RPMI8226 (cell line): ENCODE measurements at places on chromosomes 2 and 18.

DNA sequence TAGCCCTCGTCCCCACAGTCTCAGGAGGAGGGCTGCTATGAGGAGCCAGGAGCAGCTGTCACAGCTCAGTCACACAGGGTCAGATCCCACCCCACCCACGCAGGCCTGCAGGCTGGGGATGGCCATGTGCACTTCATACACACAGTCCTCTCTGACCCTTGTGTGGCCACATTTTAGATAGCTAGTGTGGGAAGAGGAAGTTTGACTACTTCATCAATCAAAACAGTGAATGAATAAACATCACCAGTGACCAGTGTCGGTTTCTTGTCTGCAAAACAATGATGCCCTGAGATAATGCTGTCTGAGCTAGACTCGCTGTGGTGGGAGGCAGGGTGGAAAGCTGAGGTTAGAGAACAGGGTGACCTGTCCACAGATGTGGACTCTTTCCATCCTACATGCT lies 107.1 kb downstream of the PIEZO2 start:
- DNase-seq: no peak

GRCh38 chr2:238285653-238286082 lies 2.7 kb downstream of the PER2 start:
- DNase-seq: no peak

DNA sequence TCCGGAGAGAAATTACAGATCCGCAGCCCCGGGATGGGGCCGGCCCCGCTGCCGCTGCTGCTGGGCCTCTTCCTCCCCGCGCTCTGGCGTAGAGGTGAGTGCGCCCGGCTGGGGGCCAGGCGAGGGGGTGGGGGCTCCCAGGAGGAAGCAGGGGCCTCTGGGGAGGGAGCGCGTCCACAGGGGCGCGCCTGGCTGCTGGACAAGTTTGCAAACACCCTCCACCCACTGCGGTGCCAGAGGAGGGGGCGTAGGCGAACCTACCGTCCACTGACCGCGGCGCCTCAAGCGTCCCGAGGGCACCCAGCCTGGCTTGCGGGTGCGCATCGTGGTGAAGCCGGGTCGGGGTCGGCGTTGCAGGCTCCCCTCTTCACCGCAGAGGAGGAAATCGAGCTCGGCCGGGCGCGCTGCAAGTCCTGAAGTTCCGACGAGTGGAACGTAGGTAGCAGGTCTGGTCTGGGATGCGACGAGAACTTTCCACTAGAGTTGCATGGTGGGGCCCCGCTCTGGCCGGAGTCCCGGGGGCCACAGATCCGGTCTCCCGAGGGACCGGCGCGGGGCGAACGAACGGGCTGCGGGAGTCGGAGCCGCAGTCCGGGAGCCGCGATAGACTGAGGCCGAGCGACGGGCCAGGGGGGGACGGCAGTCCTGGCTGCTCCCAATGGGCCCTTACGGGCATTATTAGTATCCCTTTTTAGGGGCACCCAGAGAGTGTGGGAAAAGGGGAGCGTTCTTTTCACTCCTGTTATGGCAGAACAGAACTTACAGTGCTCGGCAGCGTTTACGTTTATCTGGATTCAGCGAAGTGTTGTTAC lies 502 bp downstream of the MERTK start:
- DNase-seq: peak; percentile 39

GRCh38 chr2:66201242-66201641 lies 233.7 kb upstream of the MEIS1 start:
- no peak for DNase-seq

DNA sequence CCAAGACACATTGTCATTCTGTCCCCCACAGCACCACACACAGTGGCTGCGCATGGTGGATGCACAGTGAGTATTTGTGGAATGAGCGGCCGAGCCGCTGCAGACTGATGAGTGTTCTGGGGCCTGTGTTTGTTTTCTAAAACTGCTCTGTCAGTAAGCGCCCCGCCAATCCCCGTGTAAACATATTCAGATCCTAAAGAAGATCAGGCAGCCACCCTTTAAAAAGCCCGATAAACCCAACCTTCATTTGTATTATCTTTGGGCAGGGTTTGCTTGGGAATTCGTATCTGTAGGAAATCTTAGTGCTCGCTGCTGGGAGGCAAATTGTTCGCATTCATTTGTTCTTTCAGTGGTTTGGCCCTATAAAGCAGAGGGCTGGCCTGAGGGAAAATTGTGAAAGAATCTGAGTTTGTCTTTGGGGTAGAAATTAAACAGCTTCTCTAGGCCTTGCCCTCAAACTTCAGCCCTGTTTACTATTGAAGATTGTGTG lies 68.6 kb downstream of the TGOLN2 start:
- no peak for DNase-seq

DNA sequence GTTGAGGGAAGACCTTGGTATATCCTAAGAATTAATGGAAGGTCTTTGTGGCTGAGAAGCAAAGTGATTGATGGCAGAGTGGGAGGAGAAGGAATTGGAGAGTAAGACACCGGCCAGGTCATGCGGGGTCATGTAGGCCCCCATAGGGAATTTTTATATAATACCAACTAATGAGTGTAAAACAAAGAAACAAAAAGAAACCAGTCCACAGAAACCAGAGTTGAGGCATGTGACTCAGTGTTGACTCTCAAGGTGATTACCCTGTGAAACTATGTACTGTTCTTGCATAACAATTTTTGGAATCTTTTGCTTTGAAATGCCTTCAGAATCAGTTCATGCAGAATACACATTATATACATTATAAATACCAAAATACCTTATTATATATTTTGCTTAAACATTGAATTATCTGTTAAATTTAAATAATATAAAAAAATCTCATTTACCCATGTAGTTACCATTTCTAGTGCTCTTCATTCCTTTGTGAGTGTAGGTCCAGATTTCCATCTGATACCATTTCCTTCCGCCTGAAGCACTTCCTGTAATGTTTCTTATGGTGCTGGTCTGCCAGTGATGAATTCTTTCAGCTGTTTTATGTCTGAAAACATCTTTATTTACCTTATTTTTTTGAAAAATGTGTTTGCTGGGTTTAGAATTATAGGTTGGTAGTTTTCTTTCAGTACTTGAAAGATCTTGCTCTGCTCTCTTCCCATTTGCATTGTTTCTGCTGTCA lies 8.6 kb downstream of the CLIP4 start:
- DNase-seq: no peak
